ENCODE measurements at places on chromosomes 6 and 20.

DNA sequence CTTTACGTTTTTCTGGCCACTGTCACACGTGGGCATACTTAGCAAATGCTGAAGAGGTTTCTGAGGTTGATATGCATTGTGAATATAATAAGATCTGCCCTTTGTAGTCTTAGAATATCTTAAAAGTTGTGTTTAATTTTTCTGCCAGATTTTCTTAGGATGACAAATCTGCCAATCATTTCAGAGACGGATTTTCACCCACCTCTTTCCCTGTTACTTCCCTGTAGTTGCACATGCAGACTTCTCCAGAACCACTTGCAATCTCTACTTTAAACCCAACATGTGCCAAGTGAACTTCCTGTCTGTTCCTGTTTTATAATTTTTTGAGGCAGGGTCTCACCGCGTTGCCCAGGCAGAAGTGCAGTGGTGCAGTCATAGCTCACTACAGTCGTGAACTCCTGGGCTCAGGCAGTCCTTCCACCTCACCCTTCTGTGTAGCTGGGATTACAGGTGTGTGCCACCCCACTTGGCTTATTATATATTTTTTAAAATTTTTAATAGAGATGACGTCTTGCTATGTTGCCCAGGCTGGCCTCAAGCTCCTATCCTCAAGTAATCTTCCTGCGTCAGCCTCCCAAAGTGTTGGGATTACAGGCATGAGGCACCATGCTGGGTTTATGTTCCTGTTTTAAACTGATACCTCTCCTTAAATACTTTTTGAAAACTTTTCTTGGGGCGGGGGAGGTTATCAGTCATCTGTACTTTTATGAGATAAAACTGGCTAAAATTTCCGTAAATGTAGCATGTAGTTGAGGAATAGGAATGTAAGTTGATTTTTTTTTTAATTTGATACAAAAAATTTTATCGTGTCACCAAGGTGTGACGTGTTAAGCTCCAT lies 2.7 kb downstream of the IGF2R start:
- no peak for DNase-seq

DNA sequence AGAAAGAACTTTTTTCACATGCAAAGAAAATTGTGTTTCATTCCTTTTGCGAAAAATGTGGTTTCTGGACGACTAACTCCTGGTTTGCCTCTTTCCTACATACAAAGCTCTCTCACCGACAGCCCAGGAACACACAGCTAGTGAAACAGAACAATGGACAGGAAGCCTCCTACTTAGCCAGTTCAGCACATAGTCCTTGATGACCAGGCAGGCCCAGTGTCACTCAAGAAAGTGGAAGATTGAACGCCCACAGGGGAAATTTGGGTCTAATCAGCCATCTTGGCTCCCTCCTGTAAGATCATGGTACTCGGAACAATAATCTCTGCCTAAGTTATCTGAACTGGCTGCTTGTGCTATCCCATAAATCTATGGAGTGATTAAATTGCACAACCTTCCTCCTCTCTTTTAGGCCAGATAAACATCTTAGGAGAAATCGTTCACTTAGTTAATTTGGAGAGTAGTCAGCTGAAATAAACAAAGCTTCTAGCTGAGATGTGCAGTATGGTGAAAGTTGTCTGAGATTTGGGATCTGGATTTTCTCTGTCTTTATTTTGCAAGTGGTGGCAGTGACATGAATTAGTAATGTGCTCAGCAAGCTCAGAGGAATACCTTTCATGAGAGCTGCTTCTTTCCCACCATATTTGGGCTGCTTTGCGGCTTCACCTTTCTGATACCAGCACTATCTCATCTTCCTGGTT lies 147.0 kb downstream of the MTFR2 start:
- DNase-seq = no peak

DNA sequence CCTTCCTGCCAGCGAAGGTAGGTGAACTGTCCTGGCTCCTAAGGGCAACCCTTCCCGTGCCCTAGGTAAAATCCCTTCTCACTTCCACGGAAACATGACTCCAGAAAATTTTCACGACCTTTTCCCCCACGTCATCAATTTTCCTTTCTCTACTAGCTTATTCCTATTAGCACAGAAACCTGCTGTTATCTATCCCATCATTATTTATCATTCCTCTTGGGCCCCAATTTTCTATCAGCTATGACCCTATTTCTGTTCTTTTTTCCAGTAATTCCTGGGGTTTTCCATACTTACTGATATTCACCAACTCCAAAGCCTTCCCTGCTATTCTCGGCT lies 23.8 kb upstream of the GCM1 start:
- no peak for DNase-seq

- no peak for DNase-seq
Observed at GRCh38 chr6:110951986-110952794, 6.3 kb upstream of the GTF3C6 start.

DNA sequence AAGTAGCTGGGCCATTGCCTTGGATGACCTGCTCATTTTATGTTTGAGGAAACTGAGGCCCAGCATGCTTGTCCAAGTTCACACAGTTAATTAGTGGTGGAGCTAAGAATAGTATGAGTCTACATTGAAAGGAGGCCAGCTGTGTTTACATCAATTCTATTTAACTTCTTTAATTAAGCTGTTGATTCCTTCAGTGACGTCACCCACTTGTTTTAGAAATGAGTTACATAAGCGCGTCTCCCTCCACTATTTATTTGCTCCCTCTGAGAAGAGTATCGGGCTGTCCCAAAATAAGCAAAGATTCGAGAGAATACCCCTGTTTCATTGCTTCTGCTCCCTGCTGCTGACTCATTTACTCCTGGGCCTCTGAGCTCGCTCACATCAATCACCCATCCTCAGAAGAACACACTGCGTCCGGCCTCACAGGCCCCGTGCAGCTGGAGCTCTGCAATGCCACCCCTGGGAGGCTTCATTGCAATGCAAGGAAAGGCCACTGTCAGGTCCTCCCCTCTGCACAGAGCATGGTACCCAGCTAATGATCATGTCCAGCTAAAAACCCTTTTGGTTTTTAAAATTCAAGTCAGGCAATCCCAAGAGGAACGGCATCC lies 74.8 kb upstream of the BMP2 start:
- no peak for DNase-seq

- no peak for DNase-seq
Observed at GRCh38 chr6:66555082-66555481, 848.1 kb upstream of the EYS start.

DNA sequence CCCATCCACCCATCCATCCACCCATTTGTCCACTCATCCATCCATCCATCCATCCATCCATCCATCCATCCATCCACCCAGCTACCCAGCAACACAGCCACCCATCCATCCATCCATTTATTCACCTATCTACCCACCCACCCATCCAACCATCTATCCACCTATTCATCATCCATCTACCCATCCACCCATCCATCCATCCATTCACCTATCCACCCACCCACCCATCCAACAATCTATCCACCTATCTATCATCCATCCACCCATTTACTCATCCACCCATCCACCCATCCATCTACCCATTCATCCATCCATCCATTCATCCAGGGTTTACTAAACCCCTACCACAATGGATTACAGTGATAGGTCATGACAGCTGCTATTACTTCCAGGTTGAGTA lies 7.4 kb downstream of the SERPINB1 start:
- no peak for DNase-seq
